CD4-positive, alpha-beta T cell treated with Interleukin-15 for 4 hours (primary cell): ENCODE measurements at places on chromosomes 1 and 21.

- no peak for DNase-seq
These were observed 22.7 kb downstream of the RIT1 start for GRCh38 chr1:155888481-155888880.

GRCh38 chr1:31707711-31708110 lies 3.9 kb upstream of the COL16A1 start:
- no peak for DNase-seq

DNA sequence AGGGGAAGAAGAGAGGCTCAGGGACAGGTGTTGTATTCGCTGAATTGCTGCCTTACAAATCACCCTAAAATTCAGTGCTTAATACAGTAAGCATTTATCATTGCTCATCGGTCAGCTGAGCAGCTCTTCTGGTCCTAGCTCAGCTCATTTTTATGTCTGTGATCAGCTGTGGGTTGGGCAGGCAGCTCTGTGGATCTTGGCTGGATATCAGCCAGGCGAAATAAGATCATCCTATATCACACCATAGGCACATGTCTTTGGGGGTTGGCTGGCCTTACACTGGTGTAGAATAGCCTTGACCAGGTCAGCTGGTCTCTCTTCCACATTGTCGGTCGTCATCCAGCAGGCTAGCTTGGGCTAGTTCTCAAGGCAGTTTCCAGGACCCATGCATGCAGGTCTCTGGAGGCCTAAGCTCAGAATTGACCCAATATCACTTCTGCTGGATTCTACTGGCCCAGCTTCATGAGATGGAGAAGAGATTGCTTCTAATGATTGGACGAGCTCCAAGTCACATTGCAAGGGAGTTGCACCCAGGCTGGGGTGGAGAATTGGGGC lies 448.6 kb downstream of the KIF26B start:
- DNase-seq = no peak

- DNase-seq = no peak
These were observed 52.0 kb downstream of the KIF21B start for GRCh38 chr1:200971428-200971903.

DNA sequence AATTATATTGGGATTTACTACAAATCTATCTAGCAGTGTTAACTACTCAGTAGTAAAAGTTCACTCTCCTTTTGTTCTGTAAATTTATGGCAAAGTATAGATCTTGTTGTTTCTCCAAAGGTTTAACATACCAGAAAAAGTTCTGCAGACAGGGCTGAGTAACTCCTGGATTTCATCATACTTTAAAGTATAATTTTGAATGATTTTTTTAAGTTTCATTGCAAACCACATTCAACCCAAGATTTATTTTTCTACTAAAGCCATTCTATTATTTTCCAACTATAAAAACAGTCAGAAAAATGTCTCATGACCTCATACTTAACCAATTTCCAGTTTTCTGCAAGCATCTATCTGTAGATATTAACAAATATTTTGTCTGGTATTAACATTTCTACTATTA lies 585.8 kb upstream of the ZRANB2 start:
- no peak for DNase-seq

- DNase-seq = no peak
These were observed 25.2 kb downstream of the C1QB start for GRCh38 chr1:22677931-22678896.

DNA sequence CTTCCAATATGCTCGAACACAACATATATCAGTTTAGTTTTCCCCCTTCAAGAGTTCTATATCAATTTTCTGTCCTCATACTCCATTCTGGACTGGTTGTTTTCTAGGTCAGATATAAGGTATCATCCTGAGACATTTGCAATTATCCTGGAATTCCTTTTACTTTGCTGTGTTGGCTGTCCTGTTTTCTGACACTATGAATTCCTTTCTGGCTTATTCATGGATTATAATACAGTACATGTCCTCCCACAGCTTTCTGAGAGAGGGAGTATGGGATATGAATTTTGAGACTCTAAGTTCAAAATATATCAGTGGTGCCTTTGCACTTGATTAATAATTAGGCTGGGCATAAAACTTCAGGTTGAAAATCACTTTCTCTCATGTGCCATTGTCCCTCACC lies 11.9 kb downstream of the PHTF1 start:
- no peak for DNase-seq

DNA sequence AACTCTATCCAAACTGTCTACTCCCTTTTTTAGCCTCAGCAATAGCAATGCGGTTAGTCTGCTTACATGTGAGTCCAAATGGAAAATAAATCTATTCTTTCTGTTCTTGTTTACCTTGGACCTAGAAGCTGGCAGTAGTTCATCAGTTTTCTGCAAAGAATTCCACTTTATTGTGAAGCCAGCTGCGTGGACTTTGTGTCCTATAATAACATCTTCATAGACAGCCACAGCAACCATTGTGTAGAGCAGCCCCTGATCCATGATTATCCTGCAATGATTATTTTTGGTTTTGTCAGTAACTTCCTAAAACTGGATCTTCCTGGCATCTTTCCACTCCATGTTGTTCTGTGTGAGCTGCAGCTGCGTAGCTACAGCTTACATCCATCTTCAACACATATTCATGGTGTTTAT lies 408.7 kb downstream of the NUF2 start:
- no peak for DNase-seq

GRCh38 chr1:24707687-24708086 lies 37.6 kb upstream of the CLIC4 start:
- no peak for DNase-seq

DNA sequence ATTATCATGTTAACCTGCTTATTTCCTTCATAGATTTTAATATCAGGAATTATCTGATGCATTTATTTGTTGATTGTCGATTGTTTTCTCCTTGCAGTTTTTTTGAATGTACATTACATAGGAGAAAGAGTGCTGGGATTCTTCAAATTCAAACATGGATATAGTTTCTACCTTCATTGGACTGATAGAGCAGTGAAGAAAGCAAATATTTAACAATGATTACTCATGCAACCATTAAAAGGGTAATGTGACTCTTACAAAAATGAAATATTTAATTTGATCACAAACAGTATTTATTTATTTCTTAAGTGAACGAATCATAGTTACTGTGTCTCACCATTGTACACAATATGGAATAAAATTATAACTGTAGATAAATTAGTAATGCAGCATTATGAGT lies 350.9 kb downstream of the BRINP3 start:
- DNase-seq = no peak

GRCh38 chr1:9823943-9824701 lies at the start of gene CLSTN1:
Gene CLSTN1 (minus strand): TSS chr1:9823965. CDS start chr1:9823733, 232 bp downstream.
- peak; percentile 92 for DNase-seq

DNA sequence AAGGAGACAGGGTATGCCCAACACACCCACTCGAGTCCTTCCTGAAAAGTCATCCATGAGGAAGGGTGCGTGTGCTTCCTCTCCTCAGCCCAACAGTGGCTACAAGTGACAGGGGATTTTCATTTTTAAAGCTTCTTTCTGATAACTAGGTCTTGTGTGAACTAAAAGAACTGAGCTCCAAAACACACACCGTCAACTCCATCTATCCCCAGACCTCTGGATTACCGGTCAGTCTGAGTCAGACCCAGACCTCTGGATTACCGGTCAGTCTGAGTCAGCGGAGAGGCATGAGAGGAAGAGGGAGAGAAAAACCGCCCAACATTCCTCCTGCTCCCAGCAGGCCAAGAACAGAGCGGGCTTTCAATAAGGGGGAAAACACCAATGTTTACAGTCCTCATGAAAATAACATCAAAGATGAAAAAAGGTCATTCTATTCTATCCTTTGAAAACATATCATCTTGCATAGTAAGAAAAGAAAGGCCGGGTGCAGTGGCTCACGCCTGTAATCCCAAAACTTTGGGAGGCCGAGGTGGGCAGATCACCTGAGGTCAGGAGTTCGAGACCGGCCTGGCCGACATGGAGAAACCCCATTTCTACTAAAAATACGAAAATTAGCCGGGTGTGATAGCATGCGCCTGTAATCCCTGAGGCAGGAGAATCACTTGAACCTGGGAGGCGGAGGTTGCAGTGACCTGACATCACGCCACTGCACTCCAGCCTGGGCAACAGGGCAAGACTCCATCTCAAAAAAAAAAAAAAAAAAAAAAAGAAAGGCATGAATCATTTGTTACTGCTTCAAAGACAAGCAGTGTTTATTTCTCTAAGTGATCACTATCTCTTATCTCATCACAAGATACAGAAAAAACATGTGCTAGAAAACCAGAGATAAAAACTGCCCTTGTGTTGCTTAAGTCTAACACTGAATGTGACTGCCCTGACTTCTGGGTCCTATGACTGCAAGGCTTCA lies 3.4 kb downstream of the PTTG1IP start:
- DNase-seq = peak; percentile 52

GRCh38 chr1:27528818-27529703 lies 39.1 kb upstream of the WASF2 start:
- no peak for DNase-seq

DNA sequence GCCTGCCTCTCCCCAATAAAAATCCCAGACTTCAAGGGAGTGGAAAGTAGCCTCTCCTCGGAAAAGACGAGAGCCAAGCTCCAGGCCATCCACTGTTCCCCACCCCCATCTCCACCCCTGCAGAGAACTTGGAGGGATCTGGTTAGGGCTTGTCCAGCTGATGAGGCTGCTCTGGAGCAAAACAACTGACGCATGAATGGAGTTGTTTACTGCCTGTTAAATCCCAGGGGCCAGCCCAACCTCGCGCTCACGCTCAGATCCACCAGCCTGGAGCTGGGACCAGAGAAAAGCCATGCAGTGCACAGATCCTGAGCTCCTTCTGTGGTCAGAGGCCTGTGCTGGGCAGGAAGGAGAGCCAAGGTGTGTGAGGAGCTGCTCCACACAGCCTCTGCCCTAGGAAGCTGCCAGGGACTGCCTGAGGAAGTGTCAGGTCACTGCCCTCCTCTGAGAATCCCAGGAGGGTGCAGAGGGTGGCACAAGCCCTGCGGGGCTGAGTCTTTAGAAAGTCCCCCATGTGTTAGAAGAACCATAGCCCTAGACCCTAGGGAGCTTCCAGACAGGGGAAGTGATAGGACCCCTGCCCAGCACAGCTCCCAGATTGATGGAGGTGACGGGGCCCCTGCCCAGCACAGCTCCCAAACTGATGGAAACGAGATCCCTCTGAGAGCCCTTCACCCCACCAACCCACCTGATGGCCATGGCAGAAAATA lies 109.0 kb upstream of the IPO9 start:
- no peak for DNase-seq

DNA sequence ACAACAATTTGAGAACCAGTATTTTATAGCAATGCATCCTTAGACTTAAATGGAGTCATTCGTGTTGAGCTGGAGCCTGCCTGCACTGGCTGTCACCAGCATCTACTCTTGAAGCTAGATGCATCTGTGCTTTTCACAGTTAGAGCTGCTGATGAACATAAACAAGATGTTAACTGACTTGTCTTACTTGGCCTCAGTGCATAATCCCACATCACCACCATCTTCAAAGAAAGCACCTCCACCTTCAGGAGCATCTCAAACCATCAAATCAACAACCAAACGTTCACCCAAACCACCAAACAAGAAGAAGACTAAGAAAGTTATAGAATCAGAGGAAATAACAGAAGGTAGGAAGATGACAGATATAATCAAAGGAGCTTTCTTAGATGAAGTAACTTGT lies 71.1 kb downstream of the TPR start:
- DNase-seq = peak; percentile 26

DNA sequence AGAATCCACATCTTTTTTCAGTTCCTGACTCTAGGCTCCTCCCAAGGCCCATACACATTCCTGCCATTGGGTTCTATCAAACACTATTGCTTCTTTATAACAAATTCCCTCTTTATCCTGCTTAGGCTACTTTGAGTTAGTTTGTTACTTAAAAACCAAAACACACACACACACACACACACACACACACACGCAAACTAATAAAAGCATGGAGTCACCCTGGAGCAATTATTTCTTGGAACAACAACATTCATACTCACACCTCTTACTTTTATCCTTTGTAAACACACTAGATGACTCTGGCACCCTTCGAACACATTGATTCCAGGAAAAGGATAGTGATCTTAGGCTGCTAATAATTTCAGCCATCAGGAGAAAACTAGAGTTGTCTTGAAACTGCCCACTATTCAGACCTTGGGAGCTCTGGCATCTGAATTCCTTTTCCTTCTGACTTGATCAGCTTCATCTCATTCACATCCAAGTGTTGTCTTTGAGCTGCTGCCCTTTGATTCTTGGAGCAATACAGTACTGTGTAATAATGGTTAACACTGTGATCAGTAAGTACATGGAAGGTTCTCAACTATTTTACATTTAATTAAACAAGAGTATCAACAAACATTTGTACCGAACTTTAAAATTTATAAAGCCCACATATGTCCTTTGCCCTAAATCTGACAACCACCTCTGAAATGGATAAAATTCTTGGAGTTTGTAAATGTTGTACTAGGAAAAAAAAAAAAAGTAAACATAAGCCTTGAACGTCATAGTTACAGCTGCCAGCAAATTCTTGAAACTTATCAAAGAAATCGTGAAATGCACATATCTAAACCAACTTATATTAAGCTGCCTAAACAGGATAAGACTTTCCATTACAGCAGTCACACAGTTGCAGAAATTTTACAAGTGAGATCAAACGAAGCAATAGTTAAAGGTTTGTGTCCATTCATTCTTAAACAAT lies 2.8 kb upstream of the SEC22B start:
- no peak for DNase-seq

DNA sequence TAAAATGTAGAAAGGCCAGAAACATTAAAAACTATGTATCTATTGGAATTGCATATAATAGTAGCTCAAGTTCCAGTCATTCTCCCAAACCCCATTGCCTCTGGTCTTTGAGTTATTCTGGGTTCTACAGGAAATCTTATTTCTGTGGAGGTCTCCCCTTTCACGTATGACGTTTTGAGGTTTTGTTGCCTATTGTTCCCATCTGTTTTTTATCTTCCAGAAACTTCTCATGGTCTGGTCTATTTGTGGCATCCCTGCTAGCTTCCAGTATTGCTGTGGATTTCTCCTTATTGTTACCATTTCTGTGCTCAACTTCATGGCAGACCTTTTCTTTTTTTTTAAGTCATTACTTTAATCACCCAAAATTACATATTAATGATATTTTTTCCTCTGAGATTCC lies 43.3 kb downstream of the DTL start:
- DNase-seq = no peak

GRCh38 chr1:45198185-45198584 lies 8.2 kb downstream of the ZSWIM5 start:
- DNase-seq = no peak

GRCh38 chr21:33370305-33370704 lies 32.9 kb upstream of the IFNGR2 start:
- DNase-seq = no peak

GRCh38 chr1:94801919-94802546 lies 18.1 kb upstream of the SLC44A3 start:
- no peak for DNase-seq
